A549 (cell line): ENCODE measurements at places on chromosomes 6 and 20.

DNA sequence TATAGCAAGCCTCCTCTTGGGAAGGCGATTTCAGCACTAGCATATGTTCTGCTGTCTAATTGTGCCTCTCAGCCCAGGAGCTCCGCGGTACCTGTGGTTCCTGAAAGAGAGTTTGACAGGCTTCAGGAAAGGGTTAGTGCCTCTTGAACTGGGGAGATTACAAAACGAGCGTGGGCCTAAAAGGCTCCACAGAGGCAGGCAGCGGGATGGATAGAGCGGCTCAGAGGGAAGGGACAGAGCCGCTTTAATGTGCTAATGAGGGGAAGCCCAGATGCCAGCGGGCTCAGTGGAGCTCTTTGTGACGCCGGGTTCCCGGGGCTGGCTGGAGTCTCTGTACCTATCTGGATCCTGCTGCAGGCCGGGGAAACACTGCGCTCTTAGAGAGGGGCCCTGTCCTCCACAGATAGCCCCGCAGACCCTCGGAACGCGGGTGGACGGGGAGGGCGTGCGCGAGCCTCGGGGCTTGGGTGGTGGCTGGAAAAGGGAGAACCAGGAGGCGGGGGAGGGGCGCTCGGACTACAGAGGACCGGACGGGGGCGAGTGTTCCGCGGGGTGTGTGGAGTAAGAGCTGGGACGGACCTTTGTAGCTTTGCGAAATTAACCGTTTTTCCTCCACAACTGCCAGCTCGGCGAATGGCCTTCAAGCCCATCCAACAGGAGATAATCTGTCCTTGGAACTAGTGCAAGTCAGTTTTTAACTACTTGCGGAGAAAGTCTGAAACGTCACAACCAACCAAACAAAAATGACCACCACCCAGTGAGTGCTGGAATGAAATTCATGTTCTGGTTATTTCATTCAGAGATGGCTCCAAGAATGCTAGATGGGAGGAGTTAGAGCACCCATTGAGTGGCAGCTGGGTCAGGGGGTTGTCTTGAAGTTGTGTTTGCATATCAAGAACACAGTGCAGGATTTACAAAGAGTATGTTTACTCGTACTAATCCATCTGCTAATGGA lies 13.0 kb downstream of the SLC35F1 start:
- no peak for DNase-seq

- no peak for DNase-seq
These were observed 77.0 kb downstream of the JPH2 start for GRCh38 chr20:44109951-44110361.

GRCh38 chr6:88490195-88490907 lies 324.2 kb upstream of the CNR1 start:
- DNase-seq, result no peak

DNA sequence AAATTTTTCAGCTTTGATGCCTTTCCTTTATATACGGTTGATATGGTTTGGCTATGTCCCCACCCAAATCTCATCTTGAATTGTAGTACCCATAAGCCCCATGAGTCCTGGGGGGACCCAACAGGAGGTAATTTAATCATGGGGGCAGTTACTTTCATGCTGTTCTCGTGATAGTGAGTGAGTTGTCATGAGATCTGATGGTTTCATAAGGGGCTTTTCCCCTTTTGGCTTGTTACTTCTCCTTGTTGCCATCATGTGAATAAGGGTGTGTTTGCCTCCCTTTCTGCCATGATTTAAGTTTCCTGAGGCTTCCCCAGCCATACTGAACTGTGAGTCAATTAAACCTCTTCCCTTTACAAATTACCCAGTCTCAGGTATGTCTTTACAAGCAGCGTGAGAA lies 66.8 kb downstream of the ARHGAP18 start:
- no peak for DNase-seq

DNA sequence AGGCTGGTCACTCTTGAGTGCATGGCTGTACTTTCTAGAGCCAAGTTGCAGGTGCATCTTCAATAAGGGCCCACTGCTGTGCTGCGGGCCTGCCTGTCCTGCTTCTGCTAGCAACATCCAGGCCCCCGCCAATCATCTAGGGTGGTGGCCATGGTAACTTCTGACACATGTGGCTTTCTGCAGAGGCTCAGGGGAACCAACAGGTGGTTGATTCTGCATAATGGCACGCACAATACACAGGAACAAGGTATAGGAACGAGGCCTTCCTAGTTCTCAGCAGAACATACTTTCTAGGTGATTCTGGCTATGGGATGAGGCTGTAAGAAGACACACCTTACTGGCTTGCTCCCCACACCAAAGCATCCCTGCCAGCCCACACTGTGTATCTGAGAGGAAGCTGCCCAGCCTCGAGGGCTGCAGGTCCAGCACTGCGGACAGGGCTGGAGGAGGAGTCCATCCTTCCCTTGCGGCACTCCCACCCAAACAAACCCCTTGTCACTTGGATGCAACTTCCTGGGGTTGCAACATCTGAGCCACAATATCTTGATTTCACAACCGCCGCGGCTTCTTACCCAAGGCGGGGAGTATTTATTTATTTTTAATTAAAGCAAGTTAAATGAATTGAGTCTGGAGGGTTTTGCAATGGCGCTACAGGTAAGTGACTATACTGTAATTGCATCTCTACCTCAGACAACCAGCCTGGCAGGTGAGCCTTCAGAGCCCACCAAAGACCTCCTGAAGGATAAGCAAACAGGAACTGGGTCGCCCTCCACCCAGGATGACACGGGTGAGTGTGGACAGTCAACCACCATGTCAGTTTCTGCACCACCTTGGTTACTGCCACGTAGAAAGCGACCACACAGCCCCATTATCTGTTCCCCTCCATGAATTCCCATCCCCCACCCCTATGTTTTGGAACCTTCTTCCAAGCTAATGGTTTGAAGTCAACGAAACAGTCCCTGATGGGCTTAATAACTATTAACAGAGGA lies 49.6 kb downstream of the SULF2 start:
- no peak for DNase-seq

GRCh38 chr20:25549843-25550477 lies 35.4 kb downstream of the NINL start:
- no peak for DNase-seq

DNA sequence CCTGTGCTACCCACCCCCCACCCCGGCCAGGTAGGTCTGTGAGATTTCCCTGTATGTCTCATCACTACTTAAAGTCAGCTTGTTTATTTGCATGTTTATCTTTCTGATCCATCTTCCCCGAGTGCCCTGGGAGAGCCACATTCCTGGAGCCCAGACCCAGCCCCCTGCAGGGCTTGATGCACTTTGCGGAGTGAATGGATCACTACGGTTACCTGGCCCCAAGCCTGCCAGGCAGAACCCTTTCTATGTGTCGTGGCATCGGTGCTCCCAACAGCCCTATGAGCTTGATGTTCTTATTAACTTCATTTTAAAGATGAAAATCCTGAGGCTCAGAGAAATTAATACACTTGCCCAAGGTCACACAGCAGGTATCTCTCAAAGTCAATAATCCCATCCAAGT lies 13.6 kb upstream of the SLCO4A1 start:
- no peak for DNase-seq

DNA sequence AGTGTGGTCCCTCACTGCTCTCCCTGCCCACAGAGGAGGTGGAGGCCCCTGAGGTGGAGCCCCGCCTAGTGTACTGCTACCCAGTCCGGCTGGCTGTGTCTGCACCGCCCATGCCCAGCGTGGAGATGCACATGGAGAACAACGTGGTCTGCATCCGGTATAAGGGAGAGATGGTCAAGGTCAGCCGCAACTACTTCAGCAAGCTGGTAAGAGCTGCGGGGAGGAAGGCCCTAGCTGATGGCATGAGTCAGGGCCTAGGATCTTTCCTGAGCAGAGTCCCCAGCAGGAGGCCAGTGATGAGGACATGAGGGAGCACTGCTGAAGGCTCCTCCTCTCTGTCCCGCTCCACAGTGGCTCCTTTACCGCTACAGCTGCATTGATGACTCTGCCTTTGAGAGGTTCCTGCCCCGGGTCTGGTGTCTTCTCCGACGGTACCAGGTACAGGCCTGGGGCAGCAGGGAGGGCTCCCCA lies 11.2 kb downstream of the PCIF1 start:
- DNase-seq, result no peak

DNA sequence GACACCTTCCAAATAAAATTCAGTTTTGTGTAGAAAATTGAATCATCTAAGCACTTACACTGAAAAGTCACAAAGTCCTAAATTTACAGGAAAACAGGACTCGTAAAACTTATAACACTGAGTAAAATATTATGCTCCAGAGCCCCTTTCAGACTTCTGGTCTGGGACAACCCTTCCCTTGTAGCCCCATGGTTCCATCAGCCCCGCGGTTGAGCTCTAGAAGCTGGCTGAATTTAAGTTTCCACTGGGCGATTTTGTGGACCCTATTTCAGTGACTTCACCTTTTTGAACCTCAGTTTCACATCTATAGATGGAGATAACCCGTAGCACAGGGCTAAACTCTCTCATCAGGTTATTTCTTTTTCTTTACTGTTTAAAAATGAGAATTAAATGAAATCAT lies 117.7 kb upstream of the BACH2 start:
- DNase-seq, result no peak

DNA sequence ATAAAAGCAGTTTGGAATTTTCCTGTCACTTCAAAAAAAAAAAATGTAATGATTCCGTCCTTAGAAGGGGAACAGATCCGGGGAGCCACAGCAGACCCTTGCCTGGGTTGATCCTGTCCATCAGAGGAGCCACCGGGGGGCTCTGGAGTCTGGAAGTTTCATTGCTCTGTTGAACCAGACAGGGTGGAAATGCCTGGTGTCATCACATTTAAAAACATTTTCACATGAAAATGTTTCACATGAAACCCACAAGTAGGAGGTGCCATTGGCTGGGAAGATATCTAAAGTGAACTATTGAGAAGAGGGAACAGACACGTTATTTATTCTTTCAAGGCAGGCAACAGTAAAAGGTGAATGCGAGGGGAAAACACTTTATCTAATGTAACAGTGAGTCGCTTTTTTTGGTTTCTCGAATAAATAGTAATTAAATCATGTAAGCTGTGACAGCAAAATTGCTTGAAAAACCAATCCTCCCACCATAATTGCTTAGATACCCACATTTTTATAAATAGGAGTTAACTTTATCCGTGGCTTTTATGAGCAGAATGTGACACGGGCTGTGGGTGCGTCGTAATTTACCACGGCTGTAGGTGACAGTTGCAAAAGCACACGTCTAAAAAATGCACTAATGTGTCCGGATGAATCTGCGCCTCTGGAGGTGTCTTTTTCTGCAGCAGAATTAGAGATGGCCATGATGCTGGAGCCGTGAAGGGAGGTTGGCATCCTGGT lies 323.4 kb downstream of the TAF4 start:
- DNase-seq, result no peak

GRCh38 chr6:1131285-1132079 lies 180.4 kb upstream of the FOXQ1 start:
- DNase-seq, result no peak

- DNase-seq, result no peak
These were observed 190.2 kb upstream of the SNX9 start for GRCh38 chr6:157632821-157633220.

DNA sequence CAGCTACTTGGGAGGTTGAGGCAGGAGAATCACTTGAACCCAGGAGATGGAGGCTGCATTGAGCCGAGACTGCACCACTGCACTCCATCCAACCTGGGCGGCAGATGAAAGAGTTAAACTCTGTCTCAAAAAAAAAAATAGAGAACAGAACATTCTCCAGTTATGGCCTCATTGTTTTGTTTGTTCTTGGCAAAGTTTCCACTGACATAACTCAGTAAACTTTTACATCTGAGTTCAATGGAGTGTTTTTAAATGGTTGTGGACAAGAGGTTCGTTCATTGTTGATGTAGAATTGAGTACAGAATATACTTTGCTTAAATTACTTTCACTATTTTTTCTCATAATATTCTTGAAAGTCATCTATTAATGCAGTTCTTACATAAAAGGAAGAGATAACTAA lies 42.2 kb upstream of the IFNGR1 start:
- peak; percentile 26 for DNase-seq

DNA sequence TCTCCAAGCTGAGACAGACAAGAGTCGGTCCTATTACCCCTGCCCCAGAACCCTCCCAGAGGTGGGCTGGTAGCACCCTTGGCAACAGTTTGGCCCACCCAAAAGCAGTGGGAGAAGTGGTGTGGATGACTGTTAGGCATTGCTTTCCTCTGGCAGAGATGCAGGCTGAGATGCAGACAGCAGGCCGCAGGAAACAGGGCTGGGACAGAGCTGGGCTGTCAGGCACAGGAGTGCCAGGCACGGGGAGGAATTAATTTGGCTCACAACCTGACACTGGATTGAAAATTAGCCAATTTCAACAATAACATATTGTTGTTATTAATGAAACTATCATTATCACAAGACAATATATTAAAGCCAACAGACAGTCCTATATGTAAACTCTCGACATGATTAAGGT lies 15.7 kb upstream of the SIRT5 start:
- DNase-seq, result no peak

DNA sequence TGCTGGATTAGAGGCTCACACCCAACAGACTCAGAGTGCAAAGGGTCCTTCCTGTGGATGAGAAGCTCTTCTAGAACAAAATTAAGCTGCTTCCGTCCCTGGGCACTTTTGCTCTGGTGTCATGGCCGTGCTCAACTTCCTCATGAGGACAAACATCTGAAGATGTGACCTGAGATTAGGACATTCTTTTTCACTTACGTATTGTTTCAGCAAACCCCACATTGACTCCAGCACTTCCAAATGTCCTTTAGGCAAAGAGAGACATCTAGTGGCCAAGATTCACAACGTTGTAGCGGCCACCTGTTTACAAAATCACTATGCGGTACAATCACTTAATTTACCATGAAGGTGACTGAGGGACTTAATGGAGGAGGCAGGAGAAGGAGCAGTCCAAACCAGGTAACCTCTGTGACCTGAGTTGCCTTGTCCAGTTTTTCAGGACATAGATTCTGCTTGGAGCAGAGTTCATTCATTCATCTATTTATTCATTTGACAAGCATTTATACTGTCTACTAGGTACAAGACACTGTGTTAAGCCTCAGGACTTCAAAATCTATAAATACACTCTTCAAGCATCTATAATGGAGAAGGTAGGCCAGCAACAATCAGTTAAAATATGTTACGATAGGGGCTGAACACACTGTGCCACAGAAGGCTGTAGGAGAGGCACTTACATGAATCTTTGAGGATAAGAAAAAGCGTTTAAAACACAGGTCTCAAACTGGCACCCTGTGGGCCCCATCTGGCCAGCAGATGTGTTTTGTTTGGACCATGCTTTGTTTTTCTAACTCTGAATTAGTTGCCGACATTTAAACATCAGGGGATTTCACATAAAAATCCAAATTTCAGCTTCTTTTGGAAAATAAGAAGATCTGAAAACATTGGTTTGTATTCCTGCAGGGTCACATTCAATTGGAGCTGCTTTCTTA lies 5.6 kb upstream of the ADGRF1 start:
- peak; percentile 83 for DNase-seq

GRCh38 chr6:116278854-116279231 lies 887 bp downstream of the TSPYL1 start:
- no peak for DNase-seq
